ENCODE measurements at places on chromosomes 11 and 22. TPM values are rescaled to one million over a fixed set of nuclear protein-coding genes. Genes with fewer than 3 reads are reported as not detected.

The C22orf15 gene
- 0.35 TPM for total RNA-seq

The MOV10L1 gene
- 0.07 TPM for total RNA-seq

The BUD13 gene
- total RNA-seq = 13.5 TPM

The BRSK2 gene
- total RNA-seq = 0.28 TPM

The ANKK1 gene
- total RNA-seq = 1.2 TPM

Data from airway epithelial cell (primary cell).